Stimulated activated CD8-positive, alpha-beta memory T cell treated with anti-CD3 and anti-CD28 coated beads, Interleukin-4, amount 100 ng/mL, for 24 hours (primary cell): ENCODE measurements at places on chromosomes 11 and 22.

DNA sequence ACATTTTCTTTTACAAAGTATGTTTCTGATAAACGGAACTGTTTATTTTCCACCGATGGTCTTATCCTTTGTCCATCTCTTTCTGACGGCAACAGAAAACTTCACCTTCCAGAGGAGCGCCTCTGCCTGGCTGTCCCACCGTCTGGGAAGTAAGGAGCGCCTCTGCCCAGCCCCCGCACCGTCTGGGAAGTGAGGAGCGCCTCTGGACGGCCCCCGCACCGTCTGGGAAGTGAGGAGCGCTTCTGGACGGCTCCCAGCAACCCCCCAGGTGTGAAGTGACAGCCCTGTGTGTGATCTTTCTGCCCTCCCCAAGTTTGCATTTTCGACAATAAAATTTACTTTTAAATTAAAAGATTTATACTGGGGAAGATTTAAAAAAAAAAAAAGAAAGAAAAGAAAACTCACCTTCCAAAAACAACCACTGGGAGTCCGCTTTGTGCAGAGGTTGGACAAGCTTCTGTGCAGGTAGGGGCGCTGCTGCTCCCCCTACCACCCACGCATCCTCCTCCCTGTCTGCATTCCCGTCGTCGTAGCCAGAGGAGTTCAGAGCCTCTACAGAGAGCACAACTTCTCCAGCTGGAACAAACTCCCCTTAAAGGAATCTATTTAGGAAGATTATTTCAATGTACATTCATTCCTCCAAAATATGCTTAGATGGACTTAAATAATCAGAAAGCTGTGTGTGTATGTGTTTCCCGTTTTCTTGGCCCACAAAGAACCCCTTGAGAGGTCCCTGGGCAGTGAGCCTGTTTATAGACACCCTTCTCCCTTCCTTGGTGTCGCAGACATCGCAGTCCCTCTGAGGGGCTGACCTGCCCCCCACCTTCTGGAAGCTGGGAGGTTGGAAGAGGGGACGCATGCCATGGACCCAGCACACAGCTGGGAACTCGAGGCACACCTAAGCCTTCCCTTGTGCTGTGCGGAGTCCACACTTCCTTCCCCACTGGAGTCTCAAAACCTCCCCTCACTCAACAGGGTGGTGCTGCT, 849 bp upstream of the APOBEC3B start:
- no peak for DNase-seq

GRCh38 chr11:134647066-134647743, 235.2 kb upstream of the B3GAT1 start:
- DNase-seq, result no peak

- DNase-seq, result no peak
Observed at GRCh38 chr11:77789731-77790476, 30.6 kb downstream of the RSF1 start.

GRCh38 chr11:119697445-119697844, 31.6 kb downstream of the NECTIN1 start:
- no peak for DNase-seq

DNA sequence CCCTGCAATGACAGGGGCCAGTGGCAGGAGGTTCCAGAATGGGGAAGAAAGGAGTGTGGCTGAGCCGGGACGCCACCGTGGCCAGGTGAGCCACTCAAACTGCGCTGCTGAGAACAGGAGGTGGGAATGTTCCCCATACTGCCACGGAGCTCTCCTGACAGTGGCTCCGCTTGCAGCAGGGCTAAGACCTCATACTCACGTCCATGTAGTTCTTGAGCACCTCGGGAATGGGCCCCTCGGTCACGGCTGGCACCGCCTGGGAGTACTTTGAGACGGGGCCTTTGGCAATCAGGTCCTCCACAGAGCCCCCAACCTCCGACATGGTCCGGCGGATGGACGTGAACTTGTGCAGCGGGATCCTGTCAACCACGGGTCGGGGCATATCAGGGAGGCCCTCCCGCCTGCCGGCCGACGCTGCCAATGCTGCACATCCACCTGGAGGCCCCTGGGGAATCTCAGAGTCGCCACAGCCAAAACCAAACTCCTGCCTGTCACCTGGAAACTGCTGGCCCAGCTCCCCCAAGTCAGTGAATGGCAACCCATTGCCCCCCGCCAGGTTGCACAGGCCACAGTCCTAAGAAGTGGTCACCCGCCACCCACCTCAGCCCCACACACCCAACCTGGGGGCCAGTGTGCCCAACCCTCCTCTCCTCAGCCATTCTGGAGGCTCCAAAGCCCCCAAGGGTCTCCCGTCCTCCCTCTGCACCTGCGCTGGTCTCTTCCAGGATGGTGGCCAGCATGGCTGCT, 2.4 kb downstream of the CTSD start:
- DNase-seq, result no peak

DNA sequence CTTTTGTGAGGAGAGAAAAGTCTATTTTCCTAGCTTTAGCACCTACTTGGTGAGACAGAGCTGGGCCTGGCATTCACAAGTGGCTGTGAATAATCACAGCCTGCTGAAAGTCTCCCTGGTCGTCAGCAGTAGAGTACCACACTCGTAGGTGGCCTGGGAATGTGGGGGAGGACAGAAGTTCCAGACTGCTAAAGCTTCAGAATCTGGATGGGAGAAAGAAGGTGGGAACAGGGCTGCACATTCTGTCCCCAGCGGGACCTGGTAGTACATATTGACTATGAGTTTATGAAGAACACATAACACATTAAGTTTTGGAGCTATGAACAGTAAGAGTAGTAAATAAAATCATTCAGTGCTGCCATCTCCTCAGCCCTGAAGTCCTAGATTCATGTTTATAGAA, 19.0 kb upstream of the LIMK2 start:
- DNase-seq, result no peak

DNA sequence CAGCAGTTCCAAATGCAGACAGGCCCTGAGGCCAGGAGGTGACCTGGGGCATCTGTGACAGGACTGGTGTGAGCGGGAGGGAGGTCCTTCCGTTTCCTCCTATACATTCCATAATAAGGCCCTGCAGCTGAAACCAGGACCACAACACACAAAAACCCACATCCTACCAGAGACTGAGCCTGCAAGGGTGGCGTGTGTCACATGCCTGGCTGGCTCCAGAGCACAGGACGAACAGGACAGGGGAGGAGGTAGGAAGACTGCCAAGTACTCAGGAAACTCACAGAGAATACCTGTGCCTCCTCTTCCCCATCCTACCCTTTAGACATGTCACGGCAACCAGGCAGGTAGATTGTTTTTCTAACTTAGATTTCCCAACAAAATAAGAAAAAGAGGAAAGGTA, 103.9 kb downstream of the ARL14EP start:
- no peak for DNase-seq
